ENCODE measurements at places on chromosomes 16 and 17. TPM values are rescaled to one million over a fixed set of nuclear protein-coding genes. Genes with fewer than 3 reads are reported as not detected.
A peak's percentile ranks its signal among the peaks of the same experiment; 100 is the strongest.

The SLC16A13 gene
- polyA plus RNA-seq = 5.1 TPM

- DNase-seq = no peak
Observed at GRCh38 chr17:68106085-68106484, 70.5 kb downstream of the KPNA2 start.

GRCh38 chr17:75338335-75338734 lies 49.1 kb upstream of the SLC25A19 start:
- no peak for DNase-seq

- DNase-seq = no peak
Observed at GRCh38 chr16:51211148-51211547, 60.1 kb upstream of the SALL1 start.

The FOXN1 gene
- 0.57 TPM for polyA plus RNA-seq

The ADAP2 gene
- 3.0 TPM for polyA plus RNA-seq

The RNF157 gene
- polyA plus RNA-seq = 27.6 TPM

- no peak for DNase-seq
Observed at GRCh38 chr17:80843741-80844156, 147.9 kb upstream of the CHMP6 start.

DNA sequence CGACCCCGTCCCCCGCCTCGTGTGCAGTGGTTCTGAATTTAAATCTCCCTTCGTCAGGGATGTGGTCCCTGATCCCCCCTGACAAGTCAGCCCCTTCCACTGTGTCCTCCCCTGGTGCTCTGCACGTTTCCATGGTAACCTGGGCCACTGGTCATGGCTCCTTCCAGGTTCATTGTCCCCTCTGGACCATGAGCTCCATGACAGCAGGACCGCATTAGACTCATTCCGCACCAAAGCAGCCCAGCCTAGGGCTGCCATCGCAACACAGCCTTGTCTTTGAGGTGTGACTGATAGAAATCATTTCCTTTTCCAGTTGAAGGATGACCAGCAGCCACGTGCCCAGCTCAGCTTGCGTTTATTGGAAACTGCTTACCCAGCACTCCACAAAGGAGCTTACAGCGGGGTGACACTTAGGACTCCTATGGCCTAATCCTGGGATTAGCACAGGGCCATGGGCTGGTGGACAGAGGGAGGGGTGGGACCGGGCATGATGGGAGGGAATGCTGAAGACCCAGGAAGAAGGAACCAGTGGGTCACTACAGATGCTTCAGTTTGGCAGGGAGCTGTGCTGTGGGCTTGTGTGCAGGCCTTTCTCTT lies 7.6 kb downstream of the RCVRN start:
- DNase-seq = no peak

DNA sequence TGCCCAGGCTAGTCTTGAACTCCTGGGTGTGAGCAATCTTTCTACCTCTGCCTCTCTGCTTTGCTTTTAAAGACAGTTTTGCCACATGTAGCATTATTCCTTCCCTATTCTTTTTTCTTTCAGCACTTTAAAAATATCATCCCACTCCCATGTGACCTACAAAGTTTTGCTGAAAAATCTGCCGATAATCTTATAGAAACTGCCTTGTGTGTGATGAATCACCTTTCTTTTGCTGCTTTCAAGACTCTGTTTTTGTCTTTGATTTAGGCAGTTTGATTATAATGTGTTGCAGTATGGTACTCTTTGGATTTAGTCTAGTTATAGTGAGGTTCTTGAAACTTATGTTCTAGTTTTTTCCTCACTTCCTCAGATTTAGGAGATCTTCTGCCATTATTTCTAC lies 142.0 kb upstream of the KIF2B start:
- DNase-seq = no peak

GRCh38 chr17:28494445-28495188 lies 11.5 kb upstream of the FOXN1 start:
- peak; percentile 52 for DNase-seq

DNA sequence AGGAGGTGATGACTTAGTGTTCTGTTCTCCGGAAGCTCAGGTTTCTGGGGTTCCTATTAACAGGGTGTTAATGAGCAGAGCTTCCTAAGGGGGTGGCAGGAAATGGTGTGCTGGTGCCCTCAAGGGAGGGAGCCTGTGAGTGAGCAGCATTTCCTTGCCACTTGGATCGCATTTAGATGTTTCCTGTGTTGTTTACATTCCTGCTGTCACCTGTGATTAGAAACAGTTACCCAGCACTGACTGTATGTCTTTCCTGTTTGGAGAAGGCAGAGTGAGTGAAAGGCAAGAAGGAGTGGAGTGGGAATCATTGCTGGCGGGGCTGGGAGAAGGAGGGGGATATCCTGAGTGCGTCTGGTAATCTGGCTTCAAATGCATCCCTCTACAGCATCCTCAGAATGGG lies 214.6 kb downstream of the CCDC182 start:
- no peak for DNase-seq

The IL17C gene
- polyA plus RNA-seq = not detected

Data from renal pelvis (tissue), 12 donors.